CD4-positive, alpha-beta T cell treated with Interleukin-4 for 1 hour (primary cell): ENCODE measurements at places on chromosomes 11 and 22.

DNA sequence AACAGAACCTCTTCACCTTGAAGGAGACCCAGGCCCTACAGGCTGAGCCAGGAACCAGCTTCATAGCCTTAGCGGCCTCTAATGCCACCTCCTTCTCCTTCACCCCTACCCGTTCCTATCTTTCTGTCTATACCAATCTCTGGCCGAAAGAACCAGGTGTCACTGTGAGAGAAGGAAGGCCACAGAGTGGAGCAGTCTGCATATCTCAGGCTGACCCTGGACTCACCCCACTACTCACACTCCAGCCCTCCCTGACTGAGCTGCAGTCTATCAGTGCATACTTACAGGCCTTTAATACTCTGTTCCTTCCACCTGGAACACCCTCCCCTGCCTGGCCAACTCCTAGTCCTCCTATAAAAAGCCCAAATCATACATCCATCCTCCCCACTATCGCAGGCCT, 32.7 kb downstream of the ARAP1 start:
- no peak for DNase-seq

DNA sequence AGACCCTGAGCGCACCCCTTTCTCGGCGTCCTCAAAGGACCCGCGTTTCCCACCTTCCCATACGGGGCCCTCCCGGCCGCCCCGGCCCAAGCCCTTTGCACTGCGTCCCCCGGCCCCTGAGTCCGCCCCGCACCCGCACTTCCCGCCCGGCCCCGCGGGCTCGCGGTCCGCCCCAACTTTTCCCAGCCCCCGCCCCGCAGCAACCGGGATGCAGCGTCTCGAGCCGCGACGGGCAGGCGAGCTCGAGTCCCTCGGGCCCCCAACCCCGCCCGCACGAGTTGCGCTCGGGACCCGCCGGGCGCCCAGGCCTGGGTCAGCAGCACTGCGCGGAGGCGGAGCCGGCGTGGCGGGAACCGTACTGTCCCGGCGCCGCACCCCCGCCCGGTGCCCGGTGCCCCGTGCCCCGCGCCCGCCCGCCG, 371 bp downstream of the SMCO4 start:
- no peak for DNase-seq

DNA sequence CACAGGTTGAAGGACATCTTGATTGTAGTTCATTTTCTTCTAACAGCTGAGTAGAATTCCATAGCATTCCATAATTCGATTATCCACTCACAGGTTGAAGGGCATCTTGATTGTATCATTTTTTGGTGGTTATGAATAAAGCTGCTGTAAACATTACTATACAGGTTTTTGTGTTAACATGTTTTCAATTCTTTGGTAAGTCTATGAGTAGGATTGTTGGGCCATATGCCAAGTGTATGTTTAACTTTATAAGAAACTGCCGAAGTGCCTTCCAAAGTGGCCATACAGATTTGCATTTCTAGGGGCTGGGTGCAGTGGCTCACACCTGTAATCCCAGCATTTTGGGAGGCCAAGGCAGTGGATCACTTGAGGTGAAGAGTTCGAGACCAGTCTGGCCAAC, 44.6 kb downstream of the ANKRD42 start:
- no peak for DNase-seq

- peak; percentile 35 for DNase-seq
Observed at GRCh38 chr11:6251120-6251733, 8.4 kb upstream of the CCKBR start.

DNA sequence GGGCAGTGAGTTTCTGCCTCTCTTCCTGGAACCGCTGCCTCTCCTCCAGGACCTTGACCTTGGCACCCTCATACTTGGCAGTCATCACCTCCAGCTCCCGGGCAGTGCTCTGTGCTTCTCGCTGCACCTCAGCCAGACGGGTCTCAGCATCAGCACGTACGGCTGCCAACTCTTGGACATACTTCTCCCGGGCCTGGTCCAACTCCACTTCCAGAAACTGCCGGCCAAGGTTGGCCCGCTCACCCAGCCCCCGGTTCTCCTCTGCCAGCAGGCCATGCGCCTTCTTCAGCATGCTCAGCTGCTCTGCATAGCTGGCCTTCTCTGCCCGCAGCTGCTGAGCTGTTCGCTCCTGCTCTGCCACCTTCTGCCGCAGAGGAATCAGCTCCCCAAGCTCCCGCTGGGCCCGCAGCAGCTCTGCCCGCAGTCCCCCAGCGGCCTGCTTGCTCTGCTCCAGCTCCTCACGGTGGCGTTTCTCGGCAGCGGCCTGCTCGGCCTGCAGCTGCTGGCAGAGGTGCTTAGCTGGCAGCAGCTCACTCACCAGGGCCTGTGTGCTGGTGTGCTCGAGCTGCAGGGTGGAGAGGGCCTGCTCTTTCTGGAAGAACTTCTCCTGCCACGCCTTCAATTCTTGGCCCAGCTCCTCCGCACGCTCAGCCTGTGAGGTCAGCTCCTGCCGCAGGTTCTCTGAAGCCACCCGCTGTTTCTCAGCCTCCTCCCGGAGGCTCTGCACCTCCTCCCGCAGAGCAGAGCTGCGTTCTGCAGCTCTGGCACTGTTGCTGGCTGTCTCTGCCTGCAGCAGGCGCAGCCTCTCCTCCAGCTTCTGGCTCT, 14.4 kb downstream of the IL18BP start:
- no peak for DNase-seq

DNA sequence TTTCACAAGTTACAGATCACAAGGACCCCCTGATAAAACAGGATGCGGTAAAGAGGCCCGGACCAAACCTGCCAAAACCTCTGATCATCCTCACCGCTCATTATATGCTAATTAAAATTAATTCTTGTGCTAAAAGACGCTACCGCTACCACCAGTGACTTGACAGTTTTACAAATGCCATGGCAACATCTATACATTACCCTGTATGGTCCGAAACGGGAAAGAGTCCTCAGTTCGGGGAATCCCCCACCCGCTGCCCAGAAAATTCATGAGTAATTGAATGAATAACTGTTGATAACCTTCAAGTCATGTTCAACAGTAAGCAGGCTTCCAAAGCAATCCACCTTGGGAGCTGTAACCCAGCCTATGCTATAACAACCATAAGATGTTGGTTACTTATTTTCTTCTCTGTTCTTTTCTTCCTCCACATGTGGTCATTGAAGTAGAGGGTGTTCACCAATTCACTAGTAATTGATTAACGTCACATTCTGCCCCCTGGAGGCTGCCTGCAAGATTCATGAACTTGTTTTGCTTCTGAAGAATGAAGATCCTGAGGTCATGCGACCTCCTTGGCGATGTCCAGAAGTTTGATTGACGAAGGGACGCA, 20.6 kb downstream of the APOBEC3H start:
- peak; percentile 89 for DNase-seq

DNA sequence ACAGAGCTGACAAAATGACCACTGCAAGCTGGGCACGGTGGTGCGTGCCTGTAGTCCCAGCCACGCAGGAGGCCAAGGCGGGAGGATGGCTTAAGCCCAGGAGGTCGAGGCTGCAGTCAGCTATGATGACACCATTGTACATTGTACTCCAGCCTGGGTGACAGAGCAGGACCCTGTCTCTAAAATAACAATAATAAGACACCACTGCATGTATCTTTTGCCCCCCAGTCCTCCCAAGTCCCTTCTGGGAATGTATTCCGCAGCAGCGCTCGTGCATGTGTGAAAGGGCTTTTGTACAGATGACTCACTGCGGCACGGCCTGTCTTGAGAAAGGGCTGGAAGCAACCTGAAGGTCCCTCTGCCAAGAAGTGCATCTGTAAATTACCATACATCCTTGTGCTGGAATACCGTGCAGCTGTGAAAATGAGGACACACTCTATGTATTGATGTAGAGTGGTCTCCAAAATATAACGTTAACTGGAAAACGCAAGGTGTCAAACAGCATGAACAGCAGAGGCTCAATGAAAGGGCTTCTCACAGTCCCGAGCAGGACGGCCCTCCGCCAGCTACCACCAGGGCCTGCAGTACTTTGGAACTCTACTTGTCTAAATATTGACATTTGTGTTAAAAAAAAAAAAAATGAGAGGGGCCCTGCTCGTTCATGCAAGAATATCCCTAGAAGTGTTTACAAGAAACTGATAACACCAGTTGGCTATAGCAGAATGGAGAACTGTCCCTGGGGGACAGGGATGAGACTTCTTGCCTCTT, 9.0 kb upstream of the CDC42EP2 start:
- DNase-seq = no peak

- no peak for DNase-seq
Observed at GRCh38 chr22:17638182-17638431, 450 bp upstream of the BCL2L13 start.

GRCh38 chr22:37314315-37315074, 32.2 kb downstream of the CYTH4 start:
- DNase-seq = peak; percentile 59

DNA sequence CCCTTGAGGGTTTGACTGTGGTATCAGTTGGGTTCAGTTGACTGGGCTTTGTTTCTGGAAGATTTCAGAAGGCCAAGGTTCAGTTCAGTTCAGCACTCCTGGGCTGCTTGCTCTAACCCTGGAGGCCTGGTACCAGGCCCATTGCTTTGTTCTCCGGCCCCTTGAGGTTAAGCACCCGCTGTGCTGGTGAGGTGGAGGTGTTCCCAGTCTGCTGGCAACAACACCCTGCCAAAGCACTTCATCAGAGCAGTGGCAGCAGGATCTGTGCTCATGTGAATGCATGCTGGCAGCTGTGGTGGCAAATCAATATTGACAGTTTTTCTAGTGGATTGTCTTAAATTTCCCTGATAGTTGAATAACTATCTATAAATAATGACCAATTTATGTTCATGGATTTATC, 3.8 kb upstream of the SCGB1D1 start:
- no peak for DNase-seq

DNA sequence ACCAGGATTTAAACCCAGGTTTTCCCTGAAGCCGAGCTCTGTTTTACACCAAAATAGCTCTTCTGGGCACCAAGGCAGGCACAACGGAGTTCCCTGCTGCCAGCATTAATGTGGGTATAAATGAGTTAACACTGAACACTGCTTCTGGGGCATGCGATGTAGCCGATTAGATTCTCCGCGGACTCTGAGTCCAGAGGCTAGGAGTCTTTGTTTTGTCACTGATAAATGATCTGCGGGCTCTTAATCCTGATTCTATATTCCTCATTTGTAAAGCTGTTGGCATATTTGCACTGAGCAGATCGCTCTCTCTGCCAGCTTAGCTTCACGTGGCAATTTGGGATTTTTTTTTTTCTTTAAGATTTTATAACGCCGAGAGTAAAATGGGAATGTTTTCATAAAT, 16.8 kb upstream of the LDLRAD3 start:
- DNase-seq = no peak

GRCh38 chr22:27213766-27214581, 556.6 kb downstream of the MIAT start:
- no peak for DNase-seq

- DNase-seq = peak; percentile 77
Observed at GRCh38 chr11:60971520-60971919, at the start of gene CD6. Gene CD6 (plus strand): TSS chr11:60971680. CDS start chr11:60971866, 186 bp downstream.

DNA sequence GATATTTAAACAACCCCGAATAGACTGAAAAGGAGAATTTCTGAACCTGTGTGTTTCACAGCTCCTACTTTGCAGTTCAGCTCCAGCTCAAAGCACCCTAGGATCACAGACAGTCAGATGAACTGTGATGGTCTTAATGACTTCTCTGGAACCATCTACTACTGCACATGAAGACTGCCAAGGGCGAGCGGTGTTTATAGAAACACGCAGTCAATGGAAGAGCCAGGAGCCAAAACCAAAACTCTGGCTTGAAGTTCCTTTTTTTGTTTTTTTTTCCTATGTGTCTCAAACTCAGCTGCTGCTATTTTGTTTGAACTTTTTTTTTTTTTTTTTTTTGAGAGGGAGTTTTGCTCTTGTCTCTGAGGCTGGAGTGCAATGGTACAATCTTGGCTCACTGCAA, 382.6 kb upstream of the SYN3 start:
- DNase-seq = no peak

DNA sequence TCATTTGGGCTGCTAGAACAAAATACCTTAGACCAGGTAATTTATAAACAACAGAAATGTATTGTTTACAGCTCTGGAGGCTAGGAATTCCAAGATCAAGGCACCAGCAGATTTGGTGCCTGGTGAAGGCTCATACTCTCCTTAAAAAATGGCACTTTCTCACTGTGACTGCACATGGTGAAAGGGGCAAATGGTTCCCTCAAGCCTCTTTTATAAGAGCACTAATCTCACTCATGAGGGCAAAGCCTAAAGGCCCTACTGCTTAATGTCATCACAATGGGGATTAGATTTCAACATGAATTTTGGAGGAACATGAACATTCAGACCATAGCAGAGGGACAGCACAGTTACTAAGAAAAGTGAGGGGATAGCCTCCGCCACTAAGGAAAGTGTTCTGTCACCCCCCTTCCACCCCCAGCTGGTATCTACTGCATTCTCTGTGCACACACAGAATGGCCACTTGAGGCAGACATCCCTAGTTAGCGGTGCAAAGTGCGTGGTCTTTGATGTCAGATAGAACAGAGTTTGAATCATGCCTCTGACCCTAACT, 47.2 kb upstream of the CEP295 start:
- no peak for DNase-seq

- no peak for DNase-seq
Observed at GRCh38 chr11:235180-235579, 962 bp downstream of the SIRT3 start.

GRCh38 chr11:82184966-82185365, 548.7 kb downstream of the FAM181B start:
- no peak for DNase-seq

- DNase-seq = peak; percentile 36
Observed at GRCh38 chr22:50531962-50532674, 2.3 kb upstream of the TYMP start.

GRCh38 chr11:13421561-13421960, 41.5 kb downstream of the BTBD10 start:
- DNase-seq = no peak

DNA sequence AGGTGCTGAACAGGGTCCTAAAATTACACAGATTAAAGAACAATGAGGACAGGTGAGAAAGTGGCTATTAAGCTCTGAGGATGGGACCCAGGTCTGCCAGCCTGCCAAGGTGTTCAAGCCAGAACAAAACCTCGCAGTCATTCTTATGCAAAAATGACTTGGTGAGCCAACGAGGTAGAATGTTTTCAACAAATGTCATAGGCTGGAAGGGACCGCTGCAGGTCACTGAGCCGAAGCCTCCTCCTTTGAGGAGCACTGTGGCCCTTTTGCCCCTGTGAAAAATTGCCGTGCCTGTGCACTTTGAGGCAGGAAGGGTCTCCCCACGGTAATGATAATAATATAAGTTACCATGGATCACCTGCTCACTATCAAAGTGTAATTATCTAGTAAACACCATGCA, 216.2 kb downstream of the DSCAML1 start:
- DNase-seq = no peak

DNA sequence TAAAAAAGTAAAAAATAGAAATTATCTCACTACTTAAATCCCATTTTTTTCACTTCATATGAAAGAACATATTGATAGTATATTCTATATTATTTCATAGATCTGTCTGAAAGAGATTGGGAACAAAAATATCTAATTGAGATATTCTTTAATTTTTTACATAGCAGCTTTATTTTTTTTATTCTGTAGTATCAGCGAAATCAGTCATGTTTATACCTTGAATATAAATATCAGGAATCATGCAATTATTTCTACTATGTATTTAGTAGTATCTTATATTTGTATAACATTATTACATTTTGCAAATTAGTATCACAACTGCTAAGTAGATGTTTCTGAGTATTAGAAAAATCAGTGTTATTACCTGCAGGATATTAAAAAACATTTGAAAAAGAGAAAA, 20.4 kb downstream of the C11orf54 start:
- DNase-seq = no peak
